Central memory CD8-positive, alpha-beta T cell (primary cell): ENCODE measurements at places on chromosomes 6 and 20.

DNA sequence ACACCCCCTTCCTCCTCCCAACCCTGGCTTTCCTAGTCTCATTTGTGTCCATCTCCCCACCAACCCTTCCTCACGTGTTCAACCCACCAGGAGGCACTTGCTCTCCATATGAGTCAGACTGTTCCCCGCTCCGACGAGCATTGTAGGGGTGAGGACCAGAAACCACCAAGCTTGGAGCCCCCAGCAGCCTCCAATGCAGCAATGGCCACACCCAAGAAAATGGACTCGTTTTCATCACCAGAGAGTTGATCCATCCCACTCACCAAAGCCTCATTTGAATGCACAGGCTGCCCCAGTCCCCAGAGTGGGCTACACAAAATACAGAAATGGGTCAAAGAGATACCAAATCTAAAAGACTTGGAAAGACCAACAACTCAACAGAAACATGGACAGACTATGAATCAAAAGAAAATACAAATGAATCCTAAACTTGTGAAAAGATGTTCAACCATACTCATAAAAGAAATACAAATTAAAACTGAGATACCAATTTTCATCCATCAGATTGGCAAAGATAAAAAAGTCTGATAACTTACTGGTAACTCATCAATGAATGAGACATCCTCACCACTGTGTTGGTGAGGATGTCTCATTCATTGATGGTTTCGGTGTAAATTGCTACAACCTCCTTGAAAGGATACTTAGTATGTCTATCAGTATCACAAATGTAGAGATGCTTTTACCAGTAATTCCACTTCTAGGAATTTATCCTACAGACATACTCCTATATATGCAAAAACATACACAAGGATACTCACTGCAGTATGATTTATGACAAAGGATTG, 68.1 kb downstream of the TRERF1 start:
- H3K27ac ChIP-seq = peak overlapping the region; percentile 1
- peak overlapping the region; percentile 26 for H3K4me3 ChIP-seq

GRCh38 chr6:167235005-167235404, 56.1 kb upstream of the UNC93A start:
- peaks cover 60% of the 10 kb centered on the region for H3K27me3 ChIP-seq
- H3K4me1 ChIP-seq = no peaks in the 10 kb centered on the region
- H3K4me3 ChIP-seq = no peak overlapping the region
- no peak for DNase-seq

DNA sequence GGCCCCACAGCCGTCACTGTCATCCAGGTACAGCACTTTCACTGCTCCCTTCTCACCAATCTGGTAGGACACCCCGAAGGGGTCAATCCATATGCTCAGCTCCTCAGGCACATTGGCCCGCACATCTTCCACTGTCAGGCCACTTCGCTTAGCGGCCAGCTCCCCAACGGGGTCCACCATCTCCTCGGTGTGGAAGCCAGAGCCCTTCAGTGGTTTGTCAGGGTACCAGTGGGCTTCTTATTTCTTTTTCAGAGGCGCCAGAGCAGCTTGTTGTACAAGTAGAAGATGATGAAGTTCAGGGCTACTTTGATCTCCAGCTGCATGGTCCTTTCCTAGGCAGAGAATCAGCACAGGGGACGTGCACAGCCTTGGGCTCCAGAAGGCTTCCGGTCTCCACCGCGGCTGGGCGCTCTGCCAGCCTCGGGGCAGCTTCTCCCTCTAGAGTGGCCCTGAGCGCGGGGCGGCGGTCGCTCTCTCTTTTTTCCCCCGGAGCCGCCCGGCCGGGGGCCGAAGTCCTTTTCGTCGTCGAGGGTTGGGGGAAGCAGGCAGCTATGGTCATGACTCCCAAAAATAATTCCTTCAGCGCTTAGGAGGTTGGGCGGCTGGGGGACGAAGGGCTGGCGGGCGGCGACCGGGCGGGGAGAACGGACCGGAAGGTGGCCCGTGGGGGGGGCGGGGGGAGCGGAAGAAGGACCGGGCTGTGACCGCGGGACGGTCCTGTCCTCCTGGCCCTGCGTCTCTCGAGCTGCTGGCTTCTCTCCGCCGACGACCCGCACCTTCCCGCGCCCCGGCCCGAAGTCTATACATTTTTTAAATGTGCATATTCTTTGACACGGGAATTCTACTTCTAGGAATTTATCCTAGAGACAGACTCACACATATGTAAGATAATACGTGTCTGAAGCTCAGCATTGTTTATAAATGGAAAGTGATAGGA, 6.5 kb upstream of the ZSCAN9 start:
- H3K4me1 ChIP-seq = no peaks in the 10 kb centered on the region
- peak overlapping the region; percentile 60 for H3K4me3 ChIP-seq
- no peaks in the 10 kb centered on the region for H3K36me3 ChIP-seq
- peaks cover 89% of the 10 kb centered on the region for H3K27me3 ChIP-seq
- no peak overlapping the region for H3K27ac ChIP-seq

DNA sequence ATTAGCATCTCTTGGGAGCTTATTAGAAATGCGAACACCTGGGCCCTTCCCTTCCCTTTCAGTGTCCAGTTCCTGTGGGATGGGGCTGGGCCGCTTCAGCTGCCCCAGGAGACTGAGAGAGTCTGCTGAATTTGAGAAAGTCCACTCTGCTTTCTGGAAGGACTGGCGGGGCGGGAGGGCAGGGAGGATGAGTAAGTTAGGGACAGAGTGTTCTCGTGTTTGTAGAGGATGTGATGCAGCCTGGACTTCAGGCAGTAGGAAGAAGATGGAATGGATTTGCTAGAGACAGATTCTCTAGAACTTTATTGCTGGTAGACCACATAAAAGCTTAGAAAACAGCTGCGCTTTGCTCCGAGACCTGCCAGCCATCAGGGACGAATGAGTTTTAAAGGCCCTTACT, 1.1 kb upstream of the TULP4 start:
- H3K36me3 ChIP-seq = peaks cover 4% of the 10 kb centered on the region
- no peak overlapping the region for H3K4me3 ChIP-seq
- no peaks in the 10 kb centered on the region for H3K27me3 ChIP-seq

DNA sequence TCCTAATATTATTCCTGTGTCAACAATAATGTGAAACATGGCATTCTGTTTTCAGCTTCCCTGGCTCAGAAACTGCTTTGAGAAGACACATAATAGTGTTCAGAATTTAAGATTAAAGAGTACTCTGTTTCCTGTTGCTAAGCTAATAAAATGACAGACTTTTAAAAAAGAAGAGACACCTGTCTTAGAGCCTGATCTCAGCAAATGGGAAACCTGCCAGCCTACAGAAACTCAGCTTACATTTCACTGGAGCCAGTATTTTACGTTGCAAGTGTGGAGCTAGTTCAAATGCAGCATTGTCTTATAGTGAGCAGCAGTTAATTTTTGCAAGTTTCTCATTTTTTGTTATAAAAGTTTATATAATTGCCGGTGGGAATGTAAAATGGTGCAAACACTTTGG, 28.8 kb downstream of the KIZ start:
- H3K27ac ChIP-seq = no peak overlapping the region
- H3K36me3 ChIP-seq = no peaks in the 10 kb centered on the region
- H3K27me3 ChIP-seq = no peaks in the 10 kb centered on the region
- DNase-seq = no peak

DNA sequence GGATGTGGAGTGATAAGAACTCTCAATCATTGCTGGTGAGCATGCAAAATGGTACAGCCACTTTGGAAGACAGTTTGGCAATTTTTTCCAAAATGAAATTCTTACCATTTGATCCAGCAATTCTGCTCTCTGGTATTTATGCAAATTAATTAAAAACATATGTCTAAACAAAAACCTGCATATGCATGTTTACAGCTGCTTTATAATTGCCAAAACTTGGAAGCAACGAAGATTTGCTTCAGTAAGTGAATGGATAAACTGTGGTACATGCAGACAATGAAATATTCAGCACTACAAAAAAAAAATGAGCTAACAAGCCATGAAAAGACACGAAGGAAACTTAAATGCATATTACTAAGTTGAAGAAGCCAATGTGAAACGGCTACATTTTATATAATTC, 55.5 kb upstream of the SMLR1 start:
- peaks cover 1% of the 10 kb centered on the region for H3K36me3 ChIP-seq
- DNase-seq = no peak

DNA sequence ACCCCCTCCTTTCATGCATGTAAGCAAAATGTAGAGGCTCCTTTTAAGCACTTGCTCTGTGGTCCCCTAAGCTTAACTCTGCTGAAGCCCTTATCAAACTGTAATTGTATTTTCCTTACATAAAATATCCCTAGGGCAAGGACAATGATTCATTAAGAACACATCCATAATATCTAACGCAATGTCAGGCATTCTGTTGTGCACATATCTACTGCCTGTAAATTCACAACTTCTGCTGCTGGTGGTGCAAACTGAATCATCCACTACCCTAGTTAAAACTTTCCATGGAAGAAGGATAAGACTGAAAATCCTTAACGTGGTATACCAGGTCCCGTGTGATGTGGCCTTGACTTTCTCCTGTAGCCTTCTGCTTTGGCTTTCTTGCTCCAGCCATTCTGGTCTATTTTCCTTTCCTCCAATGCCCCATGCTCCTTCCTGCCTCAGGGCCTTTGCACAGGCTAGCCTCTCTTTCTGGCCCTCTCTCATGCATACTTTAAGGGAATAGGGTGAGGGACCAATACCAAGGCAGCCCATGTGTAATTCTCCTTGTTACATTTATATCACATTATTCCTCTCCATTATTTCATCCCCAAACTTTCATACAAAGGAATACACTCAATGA, 113.6 kb upstream of the ZFP64 start:
- no peaks in the 10 kb centered on the region for H3K36me3 ChIP-seq
- no peak for DNase-seq
- H3K27ac ChIP-seq = no peak overlapping the region
- H3K27me3 ChIP-seq = peaks cover 30% of the 10 kb centered on the region
